ENCODE measurements at places on chromosomes 3 and 15. TPM values are rescaled to one million over a fixed set of nuclear protein-coding genes. Genes with fewer than 3 reads are reported as not detected.

TMEM207 gene
- not detected for total RNA-seq

ST8SIA2 gene
- 4.8 TPM for total RNA-seq

SLC22A13 gene
- 0.67 TPM for total RNA-seq

POTEB gene
- total RNA-seq, result not detected

LARP6 gene
- 37.5 TPM for total RNA-seq

SLC28A2 gene
- total RNA-seq, result not detected

TM4SF1 gene
- total RNA-seq, result 49.4 TPM

CCR4 gene
- total RNA-seq, result not detected

SLC9A9 gene
- 7.8 TPM for total RNA-seq

GPR87 gene
- 72.3 TPM for total RNA-seq

CORO2B gene
- 3.2 TPM for total RNA-seq
